ENCODE measurements at places on chromosomes 6 and 20.

DNA sequence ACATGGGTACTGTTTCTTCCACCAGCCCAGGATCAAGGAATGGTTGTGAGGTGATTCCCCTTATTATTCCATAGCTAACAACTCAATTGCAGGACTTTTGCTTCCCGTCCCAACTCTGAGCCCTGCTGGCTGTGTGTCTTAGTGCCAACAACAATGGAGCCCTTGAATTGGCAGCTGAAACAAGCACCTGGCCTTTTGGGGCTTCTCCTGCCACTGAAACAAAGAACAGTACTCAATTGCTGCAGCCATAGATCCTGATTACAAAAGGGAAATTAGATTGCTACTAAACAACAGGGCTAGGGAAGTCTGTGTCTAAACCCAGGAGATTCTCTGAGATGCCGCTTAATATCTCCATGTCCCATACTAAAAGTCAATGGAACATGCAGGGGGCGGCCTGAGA is 61.3 kb upstream of the CARMIL1 start:
- DNase-seq: no peak

- no peak for DNase-seq
Measured at GRCh38 chr20:41462372-41463161, 95.9 kb upstream of the EMILIN3 start.

GRCh38 chr20:33640287-33640686 is 21.8 kb upstream of the C20orf144 start:
- no peak for DNase-seq

GRCh38 chr6:138570725-138571029 is 71.4 kb upstream of the NHSL1 start:
- no peak for DNase-seq

GRCh38 chr6:135675862-135676261 is 175.6 kb upstream of the PDE7B start:
- DNase-seq: no peak

- DNase-seq: no peak
Measured at GRCh38 chr6:121302882-121303281, 31.4 kb downstream of the TBC1D32 start.

DNA sequence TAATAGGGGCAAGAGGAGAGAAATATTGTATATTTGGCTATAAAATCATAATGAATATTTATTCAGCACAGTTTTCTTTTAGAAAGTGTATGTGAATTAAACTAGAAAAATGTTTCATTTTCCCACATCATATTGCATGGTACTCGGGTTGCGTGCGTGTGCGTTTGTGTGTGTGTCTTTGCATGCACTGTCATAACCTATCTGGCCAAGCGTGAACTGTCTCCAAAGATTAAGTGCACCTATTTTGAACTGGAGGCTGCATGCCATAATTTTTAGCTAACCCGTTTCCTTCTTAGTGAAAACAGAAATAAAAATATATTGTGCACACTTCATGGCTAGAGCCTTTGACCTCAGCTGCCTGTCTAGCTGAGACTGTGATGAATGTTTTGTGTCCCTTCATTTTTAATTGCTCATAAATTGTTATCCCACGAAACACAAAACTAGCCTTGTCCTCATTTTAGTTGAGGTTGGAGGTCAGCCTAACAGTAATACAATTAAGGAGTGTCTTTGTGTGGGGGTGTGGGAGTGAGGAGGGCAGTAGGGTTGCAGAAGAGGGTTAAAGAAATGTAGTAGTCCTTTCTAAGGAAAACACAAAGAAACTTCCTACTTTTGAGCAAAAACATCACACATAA is 336.1 kb upstream of the POU3F2 start:
- no peak for DNase-seq

GRCh38 chr6:53107091-53107490 is 41.5 kb downstream of the GCM1 start:
- DNase-seq: no peak

GRCh38 chr6:149043476-149044130 is 273.9 kb upstream of the TAB2 start:
- no peak for DNase-seq

DNA sequence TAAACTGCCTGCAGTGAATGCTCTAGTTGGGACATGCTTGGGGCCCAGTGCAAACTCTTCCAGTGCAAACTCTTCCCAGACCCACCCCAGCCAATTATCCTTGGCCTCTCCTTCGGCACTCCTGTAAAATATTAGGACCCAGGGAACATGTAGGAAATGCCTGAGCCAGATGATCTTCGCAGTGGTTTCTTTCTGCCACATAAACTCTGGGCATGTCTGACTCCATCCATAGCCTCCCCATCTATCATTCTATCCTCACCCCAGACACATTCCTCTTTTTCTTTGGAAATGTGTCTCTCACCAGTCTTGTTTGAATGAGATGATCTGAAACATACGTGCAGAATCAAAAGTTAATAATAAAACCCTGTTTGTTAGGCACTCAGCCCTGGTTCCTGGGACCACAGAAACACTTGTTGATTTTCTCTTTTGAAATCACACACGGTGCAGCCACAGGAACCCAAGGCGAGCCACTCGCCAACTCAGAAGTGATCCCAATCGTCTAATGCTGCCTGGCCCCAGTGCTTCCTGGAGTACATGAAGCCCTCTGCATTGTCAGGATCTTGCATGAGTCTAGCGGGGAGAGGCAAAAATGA is 108.9 kb upstream of the CST7 start:
- no peak for DNase-seq

Data from T-cell (primary cell).